ENCODE measurements at places on chromosomes 16 and 17.

GRCh38 chr17:59521465-59522126 is 43.8 kb upstream of the DHX40 start:
- peak; percentile 84 for DNase-seq

DNA sequence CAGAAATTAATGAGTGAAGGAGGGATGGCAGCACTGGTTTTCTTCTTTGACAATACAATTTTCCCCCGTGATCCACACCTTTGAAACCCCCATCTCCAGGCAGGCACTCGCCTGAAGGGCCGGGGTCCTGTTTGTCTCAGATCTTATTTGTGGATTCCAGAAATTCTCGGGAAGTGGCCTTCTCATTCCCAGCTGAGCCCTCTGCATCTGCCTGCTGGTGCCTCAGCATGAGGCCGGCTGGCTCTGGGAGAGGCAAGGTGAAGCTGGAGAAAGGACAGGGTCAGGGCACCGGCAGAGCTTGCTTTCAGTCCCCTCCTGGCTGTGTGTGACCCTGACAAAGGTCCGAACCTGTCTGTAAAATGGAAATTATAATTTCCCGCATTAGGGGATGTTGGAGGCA is 35.8 kb upstream of the C1QL1 start:
- DNase-seq, result no peak

DNA sequence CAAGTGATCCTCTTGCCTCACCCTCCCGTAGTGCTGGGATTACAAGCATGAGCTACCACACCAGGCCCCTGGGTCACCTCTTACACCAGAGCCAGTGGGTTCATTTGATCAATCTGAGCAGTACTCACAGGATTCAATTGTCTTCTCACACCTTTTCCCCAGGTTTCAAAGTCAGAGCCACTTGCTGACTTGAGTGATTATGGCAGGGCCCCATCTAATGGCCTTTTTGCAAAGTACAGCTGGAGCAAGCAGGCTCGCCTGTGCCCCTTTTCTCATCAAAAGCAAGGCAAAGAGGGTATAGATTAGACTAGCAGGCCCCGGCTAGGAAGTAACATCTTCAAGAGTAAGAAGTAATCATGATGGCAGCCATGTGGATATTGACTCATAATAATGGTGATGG is 114.8 kb upstream of the NOL11 start:
- peak; percentile 84 for DNase-seq

- no peak for DNase-seq
Measured at GRCh38 chr17:3576970-3577369, 19.4 kb upstream of the TRPV3 start.
